ACHN (cell line): ENCODE measurements at places on chromosomes 2 and 18.

- no peak for DNase-seq
Observed at GRCh38 chr2:43230951-43231827, 4.8 kb upstream of the ZFP36L2 start.

GRCh38 chr2:71800851-71801250, 346.8 kb downstream of the CYP26B1 start:
- no peak for DNase-seq

DNA sequence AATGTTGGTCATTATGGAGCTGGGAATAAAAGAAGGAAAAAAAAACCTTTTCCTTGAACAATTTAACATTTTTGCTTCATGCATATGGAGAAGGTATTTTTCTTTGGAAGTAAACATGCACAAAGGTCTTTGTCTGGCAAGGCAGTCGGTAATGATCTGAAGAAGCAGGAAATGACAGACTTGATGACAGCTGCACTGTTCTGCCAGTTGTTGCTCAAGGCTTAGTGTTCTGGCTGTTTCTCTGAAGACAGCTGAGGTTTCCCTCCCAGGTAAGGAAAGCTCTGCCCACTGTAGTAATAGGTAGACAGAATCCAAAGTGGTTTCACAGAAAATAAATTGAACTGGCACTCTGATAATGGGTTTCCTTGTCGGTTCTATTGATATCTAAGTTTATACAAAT, 308.4 kb upstream of the GCFC2 start:
- DNase-seq, result no peak

- no peak for DNase-seq
Observed at GRCh38 chr18:22547807-22548561, 130.3 kb upstream of the CTAGE1 start.

DNA sequence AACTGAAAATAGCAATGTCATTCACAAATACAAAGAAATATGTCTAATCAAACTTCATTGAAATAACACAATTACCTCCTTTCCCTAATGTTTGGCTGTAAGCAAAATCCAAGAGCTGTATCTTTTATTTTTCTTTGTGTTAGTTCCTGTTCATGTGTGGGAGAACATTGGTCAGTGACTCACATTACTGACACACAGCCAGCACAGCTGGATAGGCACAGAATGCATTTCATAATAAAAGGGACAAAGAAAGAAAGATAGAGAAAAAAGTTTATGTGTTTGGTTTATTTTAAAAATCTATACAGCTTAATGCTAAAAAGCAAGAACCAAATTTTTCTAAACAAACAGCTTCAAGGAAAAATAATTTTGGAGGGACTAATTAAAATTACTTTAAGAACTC, 185.6 kb upstream of the COL3A1 start:
- DNase-seq, result peak; percentile 68

- DNase-seq, result no peak
Observed at GRCh38 chr2:18487106-18487913, 73.1 kb downstream of the RDH14 start.

DNA sequence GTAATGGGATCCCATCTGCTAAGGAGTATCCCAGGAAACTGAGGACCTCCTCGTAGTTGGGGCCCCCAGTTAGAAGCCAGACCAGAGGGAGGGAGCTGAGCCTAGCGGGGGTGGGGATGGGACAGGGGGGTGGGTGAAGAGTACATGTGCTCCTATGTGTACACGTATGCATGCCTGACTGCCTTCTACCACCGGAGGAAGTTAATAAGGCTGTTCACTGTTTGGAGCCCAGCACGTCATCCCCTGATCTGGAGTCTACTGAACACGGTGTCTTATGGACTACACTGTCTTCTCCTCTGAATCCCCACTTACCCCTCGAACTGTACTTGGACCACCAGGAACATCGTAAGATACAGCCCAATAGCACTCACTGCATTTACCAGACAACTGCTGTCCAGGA, 68.5 kb downstream of the SFXN5 start:
- DNase-seq, result no peak

GRCh38 chr18:54228364-54228763, 3.9 kb upstream of the MBD2 start:
- DNase-seq, result no peak

GRCh38 chr2:186130748-186131641, 355.1 kb upstream of the ZC3H15 start:
- DNase-seq, result no peak

- DNase-seq, result no peak
Observed at GRCh38 chr2:79835911-79836310, 323.1 kb downstream of the CTNNA2 start.
